ENCODE measurements at places on chromosomes 12 and 14.
A peak's percentile ranks its signal among the peaks of the same experiment; 100 is the strongest.

- H3K27ac ChIP-seq: no peak overlapping the region
- DNase-seq: no peak
- H3K36me3 ChIP-seq: peaks cover 10% of the 10 kb centered on the region
- H3K4me3 ChIP-seq: no peak overlapping the region
- no peaks in the 10 kb centered on the region for H3K27me3 ChIP-seq
- H3K4me1 ChIP-seq: no peaks in the 10 kb centered on the region
These were observed 61.1 kb downstream of the RPS6KA5 start for GRCh38 chr14:90999299-90999698.

- H3K27ac ChIP-seq: no peak overlapping the region
- H3K4me1 ChIP-seq: peaks cover 31% of the 10 kb centered on the region
- H3K27me3 ChIP-seq: peaks cover 6% of the 10 kb centered on the region
- H3K4me3 ChIP-seq: no peak overlapping the region
These were observed 33.7 kb downstream of the PAH start for GRCh38 chr12:102883204-102883799.

GRCh38 chr12:75170640-75171185 is 38.9 kb downstream of the KCNC2 start:
- no peak overlapping the region for H3K4me3 ChIP-seq
- no peaks in the 10 kb centered on the region for H3K27me3 ChIP-seq
- H3K27ac ChIP-seq: no peak overlapping the region
- no peak for DNase-seq
- no peaks in the 10 kb centered on the region for H3K36me3 ChIP-seq

- no peak for DNase-seq
- H3K4me3 ChIP-seq: no peak overlapping the region
- no peaks in the 10 kb centered on the region for H3K36me3 ChIP-seq
- no peak overlapping the region for H3K27ac ChIP-seq
These were observed 24.1 kb downstream of the AHNAK2 start for GRCh38 chr14:104953896-104954656.

GRCh38 chr14:62691647-62692489 is 353.4 kb downstream of the KCNH5 start:
- H3K4me3 ChIP-seq: no peak overlapping the region
- peak overlapping the region; percentile 64 for H3K27ac ChIP-seq
- H3K27me3 ChIP-seq: no peaks in the 10 kb centered on the region
- no peaks in the 10 kb centered on the region for H3K36me3 ChIP-seq

GRCh38 chr12:49404956-49405355 is 37.7 kb downstream of the SPATS2 start:
- peaks cover 2% of the 10 kb centered on the region for H3K36me3 ChIP-seq
- H3K4me1 ChIP-seq: peaks cover 2% of the 10 kb centered on the region
- no peak overlapping the region for H3K27ac ChIP-seq
- no peak overlapping the region for H3K4me3 ChIP-seq
- DNase-seq: no peak

- H3K27ac ChIP-seq: no peak overlapping the region
- peaks cover 2% of the 10 kb centered on the region for H3K36me3 ChIP-seq
- no peak for DNase-seq
- H3K4me3 ChIP-seq: no peak overlapping the region
These were observed 27.7 kb downstream of the DUSP16 start for GRCh38 chr12:12534975-12535374.

DNA sequence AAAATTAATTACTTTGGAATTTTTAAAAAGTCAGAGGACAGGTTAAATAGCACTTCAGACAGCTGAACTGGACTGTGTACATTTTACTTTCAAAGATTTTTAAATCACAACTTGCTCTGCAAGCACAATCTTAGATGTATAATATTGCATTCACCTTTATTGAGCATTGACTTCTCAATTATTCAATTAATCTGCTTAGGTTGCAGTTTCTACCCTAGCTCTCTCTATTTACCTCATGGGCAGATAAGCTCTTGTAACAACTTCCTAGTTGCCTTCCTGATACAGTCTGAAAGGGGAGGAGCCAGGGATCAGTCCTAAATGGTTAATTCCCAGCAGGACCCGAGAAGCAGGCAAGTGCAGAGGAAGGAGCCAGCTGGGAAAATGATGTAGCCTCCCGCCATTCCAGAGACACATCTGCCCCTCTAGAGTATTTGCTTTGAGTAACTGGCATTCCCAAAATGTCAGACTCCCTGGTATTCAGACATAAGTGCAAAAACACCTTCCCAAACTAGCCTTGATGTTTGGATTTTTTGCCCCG is 302.8 kb downstream of the GALC start:
- no peaks in the 10 kb centered on the region for H3K27me3 ChIP-seq
- H3K4me3 ChIP-seq: no peak overlapping the region
- H3K36me3 ChIP-seq: no peaks in the 10 kb centered on the region
- H3K27ac ChIP-seq: no peak overlapping the region
- peaks cover 3% of the 10 kb centered on the region for H3K4me1 ChIP-seq

- DNase-seq: no peak
- no peak overlapping the region for H3K4me3 ChIP-seq
These were observed 6.8 kb upstream of the LEMD3 start for GRCh38 chr12:65162609-65163008.

DNA sequence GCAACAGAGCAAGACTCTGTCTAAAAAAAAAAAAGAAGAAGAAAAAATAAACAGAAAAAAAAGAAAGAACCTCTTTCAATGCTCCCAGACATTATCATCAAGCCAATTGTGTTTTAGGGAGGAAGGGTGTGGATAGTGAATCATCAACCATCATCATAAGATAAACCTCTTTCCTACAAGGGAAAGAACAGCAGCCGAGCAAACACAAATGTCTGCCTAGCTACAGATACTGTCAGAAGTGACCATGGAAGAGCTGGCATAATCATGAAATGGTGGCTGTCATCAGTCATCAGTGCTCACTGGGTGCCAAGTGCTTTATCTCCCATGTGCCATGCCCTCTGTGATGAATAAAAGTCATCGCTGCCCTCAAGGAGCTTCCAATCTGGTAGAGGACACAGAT is 46.6 kb downstream of the SLC17A8 start:
- DNase-seq: peak; percentile 54
- peaks cover 2% of the 10 kb centered on the region for H3K36me3 ChIP-seq
- no peak overlapping the region for H3K4me3 ChIP-seq

DNA sequence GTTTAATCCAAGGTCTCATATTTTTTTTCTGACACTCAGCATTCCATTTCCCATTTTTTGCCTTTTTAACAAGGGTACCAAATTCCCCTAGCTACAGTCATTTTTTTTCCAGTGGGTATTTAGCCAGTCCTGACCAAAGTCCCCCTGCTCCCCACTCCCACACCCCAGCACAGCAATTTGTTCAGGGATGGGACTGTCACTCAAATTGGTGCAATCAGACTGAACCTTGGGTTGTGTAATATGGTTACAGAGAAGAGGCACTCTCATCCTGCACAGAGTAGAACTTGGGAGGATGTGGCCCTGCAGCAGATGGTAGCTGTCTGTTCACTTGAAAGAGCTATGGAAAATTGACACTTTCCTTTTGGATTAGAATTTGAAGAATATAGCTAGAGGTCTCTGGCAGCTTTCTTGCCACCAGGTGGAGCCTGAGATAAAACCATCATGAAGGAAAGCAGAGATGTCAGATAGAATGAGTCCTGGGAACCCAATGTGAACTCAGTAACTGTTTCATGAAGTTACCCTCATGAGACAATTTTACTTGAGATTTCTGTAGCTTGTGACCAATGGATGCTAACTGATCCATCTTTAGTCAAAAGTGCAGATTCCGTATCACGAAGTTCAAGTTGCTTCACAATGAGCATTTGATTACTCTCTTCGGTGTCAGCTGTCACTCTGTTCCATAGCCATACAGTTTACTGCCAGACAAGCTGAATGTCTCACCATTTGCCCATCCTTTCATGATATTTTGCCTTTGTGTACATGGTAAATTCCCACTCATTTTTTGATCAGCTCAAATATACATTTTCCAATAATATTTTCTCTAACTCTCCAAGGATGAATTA is 394.0 kb upstream of the SYT1 start:
- H3K27ac ChIP-seq: no peak overlapping the region
- H3K4me3 ChIP-seq: no peak overlapping the region
- H3K36me3 ChIP-seq: no peaks in the 10 kb centered on the region
- H3K4me1 ChIP-seq: no peaks in the 10 kb centered on the region
- peak; percentile 32 for DNase-seq
- H3K27me3 ChIP-seq: no peaks in the 10 kb centered on the region

DNA sequence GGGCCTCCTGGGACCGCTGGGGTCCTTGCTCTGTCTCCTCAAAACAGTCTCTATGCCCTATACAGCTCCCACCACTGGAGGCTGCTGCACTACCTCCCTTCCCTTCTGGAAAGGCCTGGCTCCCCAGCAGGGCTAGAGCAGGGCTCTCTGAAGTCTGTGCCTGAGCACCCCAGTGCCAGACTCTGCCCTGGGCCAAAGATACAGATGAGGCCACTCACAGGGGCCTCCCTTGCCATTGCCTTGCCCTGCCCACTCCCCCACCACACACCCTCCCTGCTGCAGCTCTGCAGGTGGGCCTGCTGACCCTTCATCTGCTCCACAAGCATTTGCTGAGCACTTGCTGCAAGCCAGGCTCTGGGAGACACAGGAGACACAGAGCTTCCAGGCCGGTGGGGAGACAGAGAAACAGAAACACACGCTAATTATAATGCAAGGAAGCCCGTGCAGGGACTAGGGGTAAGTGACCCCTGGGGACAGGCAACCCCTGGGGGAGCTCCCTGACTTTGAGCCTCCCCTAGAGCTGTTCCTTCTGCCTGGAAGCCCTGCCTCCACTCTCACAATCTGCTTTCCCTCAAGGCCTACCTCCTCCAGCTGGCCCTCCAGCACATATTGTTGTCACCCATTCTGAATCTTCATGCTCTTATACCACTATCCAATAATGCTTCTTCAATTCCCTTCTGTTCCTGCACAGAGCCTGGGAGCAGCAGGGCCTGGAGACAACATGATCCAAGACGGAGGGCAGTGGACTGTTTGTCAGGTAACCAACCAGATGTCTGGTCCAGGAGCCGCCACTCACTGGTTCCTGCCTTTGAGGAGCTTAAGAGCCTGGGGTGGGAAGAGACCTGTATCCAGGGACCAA is 32.6 kb upstream of the PNMA1 start:
- H3K36me3 ChIP-seq: no peaks in the 10 kb centered on the region
- H3K27ac ChIP-seq: peak overlapping the region; percentile 85
- H3K4me1 ChIP-seq: peaks cover 69% of the 10 kb centered on the region
- no peaks in the 10 kb centered on the region for H3K27me3 ChIP-seq
- H3K4me3 ChIP-seq: no peak overlapping the region

DNA sequence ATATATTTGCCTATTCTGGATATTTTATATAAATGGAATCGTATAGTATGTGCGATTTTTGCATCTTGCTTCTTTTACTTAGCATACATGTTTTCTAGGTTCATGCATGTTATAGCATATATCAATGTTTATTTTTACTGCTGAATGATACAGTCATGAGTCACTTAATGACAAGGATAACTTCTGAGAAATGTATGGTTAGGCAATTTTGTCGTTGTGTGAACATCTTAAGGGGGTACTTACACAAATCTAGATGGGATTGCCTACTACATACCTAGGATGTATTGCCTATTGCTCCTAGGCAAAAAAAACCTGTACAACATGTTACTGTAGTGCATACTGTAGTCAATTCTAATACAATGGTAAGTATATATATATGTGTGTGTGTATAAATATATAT is 8.8 kb downstream of the USP15 start:
- H3K27ac ChIP-seq: no peak overlapping the region
- peaks cover 5% of the 10 kb centered on the region for H3K4me1 ChIP-seq
- H3K27me3 ChIP-seq: no peaks in the 10 kb centered on the region
- no peak overlapping the region for H3K4me3 ChIP-seq
- DNase-seq: no peak
- no peaks in the 10 kb centered on the region for H3K36me3 ChIP-seq

- no peaks in the 10 kb centered on the region for H3K4me1 ChIP-seq
- no peak overlapping the region for H3K4me3 ChIP-seq
- no peak overlapping the region for H3K27ac ChIP-seq
- H3K27me3 ChIP-seq: peaks cover 19% of the 10 kb centered on the region
These were observed 3.0 kb downstream of the NUAK1 start for GRCh38 chr12:106135781-106136180.

- no peak overlapping the region for H3K4me3 ChIP-seq
- no peak for DNase-seq
- H3K27ac ChIP-seq: no peak overlapping the region
- H3K4me1 ChIP-seq: no peaks in the 10 kb centered on the region
- no peaks in the 10 kb centered on the region for H3K36me3 ChIP-seq
These were observed 151.5 kb upstream of the GSC start for GRCh38 chr14:94921456-94921855.

- H3K4me3 ChIP-seq: no peak overlapping the region
- no peaks in the 10 kb centered on the region for H3K36me3 ChIP-seq
- no peak overlapping the region for H3K27ac ChIP-seq
- H3K27me3 ChIP-seq: no peaks in the 10 kb centered on the region
- H3K4me1 ChIP-seq: no peaks in the 10 kb centered on the region
These were observed 291.1 kb upstream of the RTL1 start for GRCh38 chr14:101194373-101195308.

DNA sequence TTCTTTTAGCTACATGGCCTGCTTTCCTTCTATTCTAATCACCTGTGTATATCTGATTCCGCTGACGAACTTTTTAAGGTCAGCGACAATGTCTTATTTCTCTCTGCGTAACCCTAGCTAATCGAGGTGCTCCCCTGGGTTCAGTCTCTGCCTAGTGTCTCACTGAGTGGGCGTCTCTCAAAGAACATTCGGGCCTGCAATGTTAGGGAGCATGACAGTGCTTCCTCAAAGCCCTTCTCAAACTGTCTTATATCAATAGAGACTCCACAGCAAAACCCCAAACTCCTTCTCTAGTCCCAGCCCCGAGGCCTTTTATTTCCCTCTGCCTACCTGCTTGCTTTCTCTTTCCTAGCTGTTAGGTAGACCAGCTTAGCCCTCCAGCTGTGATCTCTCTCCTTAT is 13.7 kb upstream of the RPS6KL1 start:
- H3K36me3 ChIP-seq: no peaks in the 10 kb centered on the region
- no peak overlapping the region for H3K27ac ChIP-seq
- H3K27me3 ChIP-seq: no peaks in the 10 kb centered on the region
- no peak overlapping the region for H3K4me3 ChIP-seq
- no peak for DNase-seq
- H3K4me1 ChIP-seq: no peaks in the 10 kb centered on the region

GRCh38 chr12:11765817-11766794 is 116.6 kb downstream of the ETV6 start:
- no peak overlapping the region for H3K4me3 ChIP-seq
- no peak for DNase-seq
- H3K36me3 ChIP-seq: peaks cover 17% of the 10 kb centered on the region
- H3K27ac ChIP-seq: peak overlapping the region; percentile 16
- H3K4me1 ChIP-seq: peaks cover 38% of the 10 kb centered on the region

DNA sequence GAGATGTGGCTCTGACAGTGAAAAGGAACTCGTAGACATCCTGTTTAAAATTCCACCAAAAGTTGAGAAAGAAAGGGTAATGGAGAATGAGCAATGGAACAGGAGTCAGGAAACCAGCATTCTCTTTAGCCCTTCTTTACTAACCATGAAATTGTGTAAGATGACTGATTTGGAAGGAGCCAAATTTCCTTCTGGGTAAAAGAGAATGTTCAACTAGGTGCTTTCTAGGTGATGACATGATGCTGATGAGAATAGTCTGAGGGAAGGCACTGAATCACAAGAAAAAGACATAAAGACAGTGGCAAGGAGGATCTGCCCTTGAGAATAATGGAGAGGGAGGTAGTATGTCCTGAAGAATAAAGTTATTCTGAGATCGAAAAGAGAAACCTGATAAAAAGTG is 2.2 kb downstream of the TSHR start:
- no peak overlapping the region for H3K27ac ChIP-seq
- H3K4me1 ChIP-seq: peaks cover 3% of the 10 kb centered on the region
- no peak for DNase-seq
- no peak overlapping the region for H3K4me3 ChIP-seq
